Endothelial cell of umbilical vein (primary cell): ENCODE measurements at places on chromosomes 7 and 10.
A peak's percentile ranks its signal among the peaks of the same experiment; 100 is the strongest.

- no peaks in the 10 kb centered on the region for H3K27me3 ChIP-seq
- peak; percentile 94 for DNase-seq
- H3K4me3 ChIP-seq: no peak overlapping the region
- H3K27ac ChIP-seq: no peak overlapping the region
Observed at GRCh38 chr10:35843524-35844181, 201.6 kb upstream of the FZD8 start.

DNA sequence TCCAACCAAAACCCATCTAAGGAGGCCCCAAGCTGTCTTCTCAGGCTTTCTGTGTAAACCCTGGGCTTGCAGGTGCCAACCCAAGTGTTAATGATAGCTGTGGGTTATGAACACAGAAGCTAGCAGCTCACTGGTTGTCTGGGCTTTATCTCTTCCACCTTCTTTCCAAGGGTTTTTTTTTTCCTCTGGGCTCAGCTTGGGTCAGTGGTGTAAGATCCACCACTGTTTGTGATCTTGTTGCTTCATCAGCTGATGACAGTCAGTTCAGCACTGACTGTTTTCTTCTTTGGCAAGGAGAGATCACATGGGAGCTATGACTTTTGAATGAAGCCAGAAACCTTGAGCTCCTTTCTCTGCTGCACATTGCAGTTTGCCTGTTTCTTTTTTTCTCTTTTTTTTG lies 4.6 kb downstream of the GTPBP4 start:
- no peaks in the 10 kb centered on the region for H3K27me3 ChIP-seq
- H3K4me3 ChIP-seq: no peak overlapping the region
- peaks cover 6% of the 10 kb centered on the region for H3K4me1 ChIP-seq
- H3K36me3 ChIP-seq: peaks cover 22% of the 10 kb centered on the region
- DNase-seq: no peak

GRCh38 chr10:116840389-116841075 lies 8.8 kb upstream of the ENO4 start:
- H3K27ac ChIP-seq: no peak overlapping the region
- H3K27me3 ChIP-seq: peaks cover 22% of the 10 kb centered on the region
- no peaks in the 10 kb centered on the region for H3K4me1 ChIP-seq
- no peaks in the 10 kb centered on the region for H3K36me3 ChIP-seq
- H3K4me3 ChIP-seq: no peak overlapping the region

GRCh38 chr7:135919071-135919841 lies 57.9 kb downstream of the MTPN start:
- no peaks in the 10 kb centered on the region for H3K27me3 ChIP-seq
- no peak overlapping the region for H3K27ac ChIP-seq
- H3K36me3 ChIP-seq: no peaks in the 10 kb centered on the region
- no peak overlapping the region for H3K4me3 ChIP-seq

DNA sequence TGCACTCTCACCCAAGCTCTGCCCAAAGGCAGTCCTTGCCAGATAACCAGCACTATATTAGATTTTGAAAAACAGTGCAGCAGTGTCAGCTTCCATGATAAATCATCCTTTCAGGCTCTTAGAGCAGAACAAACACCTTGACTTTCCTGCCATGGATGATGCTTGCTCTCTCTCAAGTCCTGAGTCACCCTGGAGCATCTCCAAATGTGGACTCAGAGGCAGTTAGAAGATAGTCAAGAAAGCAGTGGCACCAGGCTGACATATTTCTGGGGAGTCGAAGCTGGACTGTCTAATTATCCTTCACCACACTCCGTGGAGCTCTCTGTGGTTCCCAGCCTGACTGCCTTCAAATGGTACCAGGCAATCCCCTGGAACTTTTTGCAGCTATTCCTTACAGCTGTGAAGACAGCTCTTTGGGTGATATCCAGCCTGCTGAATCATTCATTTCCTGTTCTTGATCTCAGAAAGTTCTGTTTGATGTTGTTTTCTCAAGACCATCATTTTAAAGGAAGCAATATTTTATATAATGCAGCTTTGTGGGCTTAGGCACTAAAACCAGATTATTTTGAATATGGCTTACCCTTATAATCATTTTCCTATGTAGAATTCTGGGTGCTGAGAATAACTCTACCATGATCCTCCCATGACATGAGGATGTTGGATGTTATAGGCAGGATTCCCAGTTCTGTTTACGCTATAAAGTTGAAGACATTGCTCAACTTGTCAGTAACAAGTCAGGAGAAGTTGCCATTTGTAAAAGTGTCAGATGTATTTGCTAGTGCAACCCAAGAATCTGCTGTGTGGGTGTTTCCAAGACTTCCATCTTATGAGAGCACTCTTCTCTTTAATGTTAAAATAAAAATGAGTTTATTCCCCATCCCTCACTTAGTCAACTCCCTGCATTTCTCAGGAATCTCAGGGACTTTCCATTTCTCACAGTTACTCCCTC lies 233.8 kb downstream of the C7orf25 start:
- H3K4me3 ChIP-seq: no peak overlapping the region
- H3K27me3 ChIP-seq: no peaks in the 10 kb centered on the region
- peak; percentile 35 for DNase-seq
- peaks cover 4% of the 10 kb centered on the region for H3K4me1 ChIP-seq
- no peak overlapping the region for H3K27ac ChIP-seq

DNA sequence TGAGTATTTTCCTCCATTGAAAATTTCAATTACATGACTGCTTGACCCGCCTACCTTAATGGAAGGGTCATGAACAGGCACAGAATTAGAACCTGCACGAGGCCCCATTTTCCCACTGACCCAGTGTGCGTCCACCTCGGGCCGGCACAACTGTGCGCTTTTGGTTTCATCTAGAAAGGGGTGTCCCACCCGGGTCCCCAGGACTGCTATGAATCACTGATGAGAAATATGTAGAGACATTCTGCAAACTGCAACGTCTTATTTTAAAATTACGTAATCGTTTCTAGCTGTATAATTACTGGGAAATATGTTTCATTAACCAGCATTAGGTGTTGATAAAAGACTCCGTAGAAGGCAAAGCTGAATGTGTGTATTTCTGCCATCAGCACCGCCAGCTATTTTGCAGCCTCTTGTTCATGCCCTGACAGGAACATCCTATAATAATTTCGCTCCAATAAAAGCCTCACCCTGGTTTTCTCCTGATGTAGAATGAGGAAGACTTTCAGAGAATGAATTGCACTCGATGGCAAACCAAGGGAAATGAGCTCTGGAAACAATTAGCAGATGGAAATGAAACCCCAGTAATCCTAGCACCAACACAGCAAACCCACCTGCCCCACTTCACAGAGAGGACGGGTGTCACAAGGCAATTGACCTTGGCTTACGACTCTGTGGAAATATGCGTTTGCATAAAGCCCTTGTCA lies 562.1 kb downstream of the DNAJB6 start:
- no peaks in the 10 kb centered on the region for H3K36me3 ChIP-seq
- H3K4me3 ChIP-seq: no peak overlapping the region
- no peak overlapping the region for H3K27ac ChIP-seq
- no peak for DNase-seq
- no peaks in the 10 kb centered on the region for H3K27me3 ChIP-seq

DNA sequence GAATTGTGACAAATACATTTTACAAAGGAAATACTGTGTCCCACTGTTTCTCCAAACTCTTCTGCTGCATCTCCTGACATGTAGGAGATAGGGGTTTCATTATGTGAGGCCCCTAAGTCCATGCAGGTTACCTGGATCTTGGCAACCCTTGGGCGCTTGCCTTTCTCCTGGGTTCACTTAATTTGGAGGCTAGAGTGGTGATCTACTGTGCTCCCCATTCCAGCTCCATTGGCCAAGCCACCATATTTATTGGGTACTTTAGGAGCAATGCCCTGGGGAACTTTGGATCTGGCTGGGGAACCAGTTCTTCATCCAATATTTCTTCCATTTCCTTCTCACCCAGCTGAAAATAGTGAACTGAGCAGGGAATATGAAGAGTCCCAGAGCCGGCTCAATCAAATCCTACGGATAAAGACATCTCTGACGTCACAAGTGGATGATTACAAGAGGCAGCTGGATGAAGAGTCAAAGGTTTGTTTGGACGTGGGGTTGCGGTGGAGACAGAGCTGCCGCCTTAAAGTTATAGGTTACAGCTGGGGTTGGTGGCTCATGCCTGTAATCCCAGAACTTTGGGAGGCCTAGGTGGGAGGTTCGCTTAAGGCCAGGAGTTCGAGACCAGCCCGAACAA lies 18.5 kb downstream of the MYH16 start:
- no peak overlapping the region for H3K4me3 ChIP-seq
- H3K4me1 ChIP-seq: no peaks in the 10 kb centered on the region
- H3K27ac ChIP-seq: no peak overlapping the region

- no peak overlapping the region for H3K27ac ChIP-seq
- DNase-seq: no peak
- H3K36me3 ChIP-seq: no peaks in the 10 kb centered on the region
- H3K4me3 ChIP-seq: no peak overlapping the region
Observed at GRCh38 chr7:39233851-39234529, 256.3 kb downstream of the POU6F2 start.

DNA sequence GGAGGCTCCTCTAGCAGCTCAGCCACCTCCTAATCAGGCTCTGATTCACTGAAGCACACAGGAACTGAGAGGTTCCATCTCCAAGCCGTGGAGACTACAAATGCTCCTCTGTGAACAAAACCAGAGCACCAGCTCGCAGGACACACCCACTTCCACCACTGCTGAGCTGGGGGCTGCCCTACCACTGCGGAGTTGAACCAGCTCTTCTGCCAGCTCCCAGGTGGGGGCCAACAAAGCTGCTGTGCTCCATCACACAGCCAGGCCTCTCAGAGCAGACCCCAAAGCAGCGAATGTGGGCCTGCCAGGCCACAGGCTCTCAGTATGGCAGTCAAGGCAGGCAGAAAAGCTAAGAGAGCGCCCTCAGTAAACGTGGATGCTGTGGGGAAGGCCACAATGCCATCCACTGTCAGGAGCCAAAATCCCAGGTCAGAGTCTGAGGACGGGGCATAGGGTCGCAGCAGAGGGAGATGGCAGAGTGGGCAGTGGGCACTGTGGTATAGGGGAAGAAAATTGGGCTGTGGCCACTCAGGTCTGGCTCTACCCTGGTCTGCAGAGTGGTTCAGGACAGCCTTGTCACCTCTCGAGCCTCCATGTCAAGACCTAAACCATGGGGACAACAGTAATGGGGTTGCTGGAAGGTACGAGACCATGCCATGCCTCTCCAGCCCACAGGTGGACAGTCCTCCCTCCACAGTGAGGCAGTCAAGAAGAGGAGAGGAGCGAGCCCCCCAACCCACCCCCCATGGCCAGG lies 82.1 kb downstream of the GRID1 start:
- H3K27me3 ChIP-seq: no peaks in the 10 kb centered on the region
- DNase-seq: no peak
- no peak overlapping the region for H3K4me3 ChIP-seq

GRCh38 chr10:122390271-122390670 lies 15.8 kb downstream of the PLEKHA1 start:
- no peak for DNase-seq
- no peak overlapping the region for H3K27ac ChIP-seq
- no peaks in the 10 kb centered on the region for H3K27me3 ChIP-seq
- H3K4me1 ChIP-seq: no peaks in the 10 kb centered on the region

- H3K36me3 ChIP-seq: no peaks in the 10 kb centered on the region
- no peaks in the 10 kb centered on the region for H3K27me3 ChIP-seq
- H3K4me3 ChIP-seq: no peak overlapping the region
- no peak overlapping the region for H3K27ac ChIP-seq
- no peak for DNase-seq
Observed at GRCh38 chr7:22660732-22661131, 66.3 kb upstream of the IL6 start.

- no peak for DNase-seq
- H3K27me3 ChIP-seq: no peaks in the 10 kb centered on the region
- H3K27ac ChIP-seq: no peak overlapping the region
- H3K36me3 ChIP-seq: peaks cover 2% of the 10 kb centered on the region
- no peaks in the 10 kb centered on the region for H3K4me1 ChIP-seq
Observed at GRCh38 chr7:1562597-1563051, 6.6 kb upstream of the TMEM184A start.

GRCh38 chr7:35379481-35379880 lies 125.6 kb upstream of the TBX20 start:
- H3K27me3 ChIP-seq: no peaks in the 10 kb centered on the region
- no peaks in the 10 kb centered on the region for H3K4me1 ChIP-seq
- no peak overlapping the region for H3K27ac ChIP-seq
- no peak for DNase-seq

- DNase-seq: no peak
- H3K27me3 ChIP-seq: peaks cover 5% of the 10 kb centered on the region
- no peak overlapping the region for H3K4me3 ChIP-seq
- H3K36me3 ChIP-seq: no peaks in the 10 kb centered on the region
- no peaks in the 10 kb centered on the region for H3K4me1 ChIP-seq
- H3K27ac ChIP-seq: no peak overlapping the region
Observed at GRCh38 chr7:29363636-29364425, 169.3 kb downstream of the CHN2 start.

GRCh38 chr7:26447116-26447515 lies 155.5 kb downstream of the SNX10 start:
- H3K27ac ChIP-seq: no peak overlapping the region
- H3K27me3 ChIP-seq: no peaks in the 10 kb centered on the region
- H3K4me1 ChIP-seq: peaks cover 22% of the 10 kb centered on the region
- no peak for DNase-seq
- H3K4me3 ChIP-seq: no peak overlapping the region

- H3K4me1 ChIP-seq: no peaks in the 10 kb centered on the region
- no peaks in the 10 kb centered on the region for H3K27me3 ChIP-seq
- no peaks in the 10 kb centered on the region for H3K36me3 ChIP-seq
- no peak for DNase-seq
Observed at GRCh38 chr7:156654511-156655234, 14.1 kb downstream of the RNF32 start.

DNA sequence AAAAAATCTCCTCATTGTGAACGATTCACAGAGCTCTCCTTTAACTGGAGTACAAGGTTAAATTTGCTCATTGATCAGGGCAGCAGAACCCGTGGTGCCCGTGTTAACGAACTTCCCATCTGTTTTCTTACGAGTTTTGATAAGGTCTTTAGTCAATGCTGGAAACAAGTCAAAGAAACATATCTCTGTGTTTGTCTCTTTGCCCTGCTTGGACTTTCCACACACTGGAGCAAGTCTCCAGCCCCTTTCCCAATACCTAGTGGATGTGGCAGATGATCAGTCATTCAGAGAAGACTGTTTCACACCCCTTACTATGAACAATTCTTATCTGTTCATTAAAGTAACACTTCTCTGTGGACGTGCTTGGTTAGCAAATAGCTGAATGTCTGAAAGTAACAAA lies 121.3 kb downstream of the ARID5B start:
- H3K36me3 ChIP-seq: no peaks in the 10 kb centered on the region
- no peak for DNase-seq
- H3K4me3 ChIP-seq: no peak overlapping the region
- H3K4me1 ChIP-seq: peaks cover 14% of the 10 kb centered on the region
- H3K27ac ChIP-seq: no peak overlapping the region

GRCh38 chr7:70700941-70701425 lies 431.0 kb upstream of the GALNT17 start:
- no peak for DNase-seq
- H3K27ac ChIP-seq: no peak overlapping the region
- peaks cover 6% of the 10 kb centered on the region for H3K4me1 ChIP-seq
- H3K36me3 ChIP-seq: no peaks in the 10 kb centered on the region
- peaks cover 7% of the 10 kb centered on the region for H3K27me3 ChIP-seq

- peaks cover 4% of the 10 kb centered on the region for H3K4me1 ChIP-seq
- H3K4me3 ChIP-seq: no peak overlapping the region
- H3K27me3 ChIP-seq: no peaks in the 10 kb centered on the region
Observed at GRCh38 chr7:48139459-48139858, 31.8 kb upstream of the ABCA13 start.
